Endodermal cell (in vitro differentiated cells): ENCODE measurements at places on chromosomes 5 and 9.
A peak's percentile ranks its signal among the peaks of the same experiment; 100 is the strongest.

DNA sequence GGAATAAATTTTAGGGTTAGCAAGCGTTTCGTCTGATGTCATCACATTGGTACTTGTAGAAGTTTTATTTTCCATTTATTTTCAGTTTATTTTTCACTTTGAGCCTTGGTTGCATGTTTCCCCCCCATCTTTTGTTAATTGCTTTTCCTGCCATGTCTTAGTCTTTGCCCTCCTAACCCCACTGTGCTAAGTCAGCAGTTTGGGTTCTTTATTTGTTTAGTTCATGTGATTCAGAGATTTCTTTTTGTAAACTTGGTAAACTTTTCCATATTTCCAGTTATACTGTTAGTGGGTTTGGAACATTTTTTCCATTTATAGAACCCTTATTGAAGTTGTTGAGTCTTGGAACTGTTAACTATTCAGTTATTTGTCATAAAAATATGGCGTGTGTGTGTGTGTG is 252.9 kb upstream of the ANKH start:
- DNase-seq = no peak

- DNase-seq = no peak
These were observed 119.0 kb downstream of the MAT2B start for GRCh38 chr5:163624431-163624830.

DNA sequence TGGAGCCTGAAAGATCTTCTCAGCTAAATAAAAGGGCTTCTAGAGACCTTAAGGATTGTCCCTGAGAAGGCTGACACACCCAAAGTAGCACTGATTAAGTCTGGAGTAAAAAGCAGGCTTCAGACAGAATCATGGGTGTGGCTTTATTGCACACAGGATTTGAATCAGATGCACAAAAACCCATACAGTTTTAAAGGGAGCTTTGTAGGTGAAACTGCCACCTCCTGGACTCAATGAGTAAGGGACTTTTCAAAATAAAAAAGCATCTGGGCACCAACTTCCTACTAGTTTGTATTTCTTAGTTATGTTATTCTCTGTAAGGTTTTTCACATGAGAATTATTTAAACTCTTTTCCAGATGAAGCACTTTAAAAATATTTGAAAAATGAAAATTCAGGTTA is 129.4 kb downstream of the EDIL3 start:
- no peak for DNase-seq

DNA sequence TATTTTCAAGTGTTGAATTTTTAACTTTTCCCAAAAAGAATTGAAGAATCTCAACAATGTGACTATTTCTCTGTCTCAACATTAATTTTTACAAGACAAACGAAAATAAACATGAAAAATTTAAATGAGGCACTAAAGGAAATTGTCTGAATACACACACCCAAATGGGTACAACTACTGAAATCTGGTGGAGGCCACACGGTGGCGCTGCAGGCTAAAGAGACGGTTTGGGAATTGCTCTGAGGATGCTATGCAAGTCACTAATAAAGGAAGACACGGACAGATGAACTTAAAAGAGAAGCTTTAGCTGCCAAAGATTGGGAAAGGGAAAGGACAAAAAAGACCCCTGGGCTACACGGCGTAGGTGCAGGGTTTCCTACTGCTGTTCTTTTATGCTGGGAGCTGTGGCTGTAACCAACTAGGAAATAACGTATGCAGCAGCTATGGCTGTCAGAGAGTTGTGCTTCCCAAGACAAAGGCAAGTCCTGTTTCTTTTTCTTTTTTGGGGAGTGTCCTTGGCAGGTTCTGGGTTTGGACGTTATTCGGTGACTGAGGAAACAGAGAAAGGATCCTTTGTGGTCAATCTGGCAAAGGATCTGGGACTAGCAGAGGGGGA is at the start of gene PCDHB10:
Gene PCDHB10, plus strand, starts transcription at position 244 of the 616 bp plus-strand sequence. Its CDS starts 200 bp downstream, at position 444.
- DNase-seq = peak; percentile 92

GRCh38 chr5:102903074-102903871 is 148.2 kb downstream of the PAM start:
- no peak for DNase-seq

GRCh38 chr5:123037104-123037418 is 536 bp upstream of the PPIC start:
- DNase-seq = no peak

DNA sequence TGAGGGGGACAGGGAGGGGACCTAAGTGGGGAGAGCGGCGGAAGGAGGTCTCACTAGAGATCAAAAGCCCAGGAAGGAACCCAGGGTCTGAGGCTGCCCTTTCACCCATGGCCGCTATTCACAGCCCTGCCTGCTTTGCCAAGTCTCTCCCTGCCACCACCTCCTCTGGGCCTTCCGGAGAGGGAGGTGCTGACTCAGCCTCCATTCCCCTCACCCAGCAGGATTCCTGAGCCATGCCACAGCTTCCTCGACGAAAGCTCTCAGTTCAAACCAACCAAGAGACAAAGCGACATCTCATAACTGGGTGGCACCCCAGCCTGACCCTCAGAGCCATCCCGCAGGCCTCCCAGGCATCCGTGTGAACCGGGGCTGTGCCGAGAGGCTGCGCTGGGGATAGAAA is 36.7 kb downstream of the PAX5 start:
- peak; percentile 65 for DNase-seq

GRCh38 chr9:131234799-131235479 is 41.4 kb downstream of the FAM78A start:
- no peak for DNase-seq

DNA sequence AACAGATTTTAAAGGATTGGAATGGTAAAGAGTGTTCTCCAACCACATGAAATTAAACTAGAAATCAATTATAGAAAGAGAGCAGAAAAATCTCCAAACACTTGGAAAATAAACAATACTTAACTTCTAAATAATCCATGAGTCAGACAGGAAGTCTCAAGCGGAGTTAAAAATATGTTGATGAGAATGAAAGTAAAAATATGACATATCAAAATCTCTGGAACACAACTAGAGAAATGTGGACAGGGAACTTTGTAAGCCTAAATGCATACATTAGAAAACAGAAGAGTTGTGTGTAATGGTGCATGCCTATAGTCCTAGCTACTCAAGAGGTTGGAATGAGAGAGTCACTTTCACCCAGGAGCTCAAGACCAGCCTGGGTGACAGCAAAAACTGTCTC is 47.9 kb upstream of the ZNF618 start:
- DNase-seq = no peak

DNA sequence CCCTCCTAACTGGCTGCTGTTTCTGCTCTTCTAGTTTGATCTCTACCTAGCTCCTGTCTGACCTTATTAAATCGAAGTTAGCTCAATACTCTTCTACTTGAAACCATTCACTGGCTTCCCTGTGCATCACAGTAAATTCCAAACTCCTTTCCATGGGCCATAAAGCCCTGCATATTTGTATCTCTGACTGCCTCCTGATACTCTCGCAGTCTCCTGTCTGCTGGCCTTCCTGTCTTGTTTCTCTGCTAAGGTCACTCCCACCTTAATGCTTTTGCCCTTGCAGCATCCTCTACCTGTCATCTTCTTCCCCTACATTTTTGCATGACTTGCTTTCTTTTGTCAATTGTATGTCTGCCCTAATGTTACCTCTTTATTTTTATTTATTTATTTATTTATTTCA is 44.8 kb downstream of the SNCAIP start:
- DNase-seq = no peak

DNA sequence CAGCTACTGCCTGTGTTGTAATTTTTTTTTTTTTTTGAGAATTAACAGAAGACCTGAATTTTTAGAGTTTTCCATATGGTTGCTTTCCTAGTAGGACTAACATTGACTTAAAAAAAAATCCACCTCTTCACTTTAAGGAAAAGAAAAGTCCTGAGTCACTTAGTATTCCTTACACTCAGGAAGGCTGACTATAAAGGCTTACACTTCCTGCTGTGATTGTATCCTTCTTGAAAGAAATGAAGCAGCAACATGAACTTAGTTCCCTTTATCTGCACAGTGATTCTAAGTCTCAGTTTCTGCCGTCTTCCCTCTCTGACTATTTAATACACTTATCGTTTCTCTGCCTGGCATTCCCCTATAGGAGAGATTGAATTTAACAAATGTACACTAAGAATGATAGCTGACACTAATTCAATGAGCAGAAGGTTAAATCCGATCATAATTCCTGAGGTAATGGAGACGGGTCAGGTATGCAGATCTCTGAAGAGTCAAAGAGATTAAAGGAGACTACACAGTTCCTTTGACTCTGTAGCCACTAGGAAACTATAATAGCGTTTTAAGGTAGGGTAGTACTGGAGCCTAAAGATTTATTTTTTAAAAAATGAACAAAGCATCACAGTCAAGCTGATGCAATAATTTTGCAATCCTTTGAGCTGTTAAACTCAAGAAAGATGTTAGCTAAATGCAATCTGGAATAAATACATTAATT is 185.1 kb upstream of the ELAVL2 start:
- DNase-seq = no peak

- no peak for DNase-seq
These were observed 100.0 kb downstream of the PSD2 start for GRCh38 chr5:139895647-139896046.

DNA sequence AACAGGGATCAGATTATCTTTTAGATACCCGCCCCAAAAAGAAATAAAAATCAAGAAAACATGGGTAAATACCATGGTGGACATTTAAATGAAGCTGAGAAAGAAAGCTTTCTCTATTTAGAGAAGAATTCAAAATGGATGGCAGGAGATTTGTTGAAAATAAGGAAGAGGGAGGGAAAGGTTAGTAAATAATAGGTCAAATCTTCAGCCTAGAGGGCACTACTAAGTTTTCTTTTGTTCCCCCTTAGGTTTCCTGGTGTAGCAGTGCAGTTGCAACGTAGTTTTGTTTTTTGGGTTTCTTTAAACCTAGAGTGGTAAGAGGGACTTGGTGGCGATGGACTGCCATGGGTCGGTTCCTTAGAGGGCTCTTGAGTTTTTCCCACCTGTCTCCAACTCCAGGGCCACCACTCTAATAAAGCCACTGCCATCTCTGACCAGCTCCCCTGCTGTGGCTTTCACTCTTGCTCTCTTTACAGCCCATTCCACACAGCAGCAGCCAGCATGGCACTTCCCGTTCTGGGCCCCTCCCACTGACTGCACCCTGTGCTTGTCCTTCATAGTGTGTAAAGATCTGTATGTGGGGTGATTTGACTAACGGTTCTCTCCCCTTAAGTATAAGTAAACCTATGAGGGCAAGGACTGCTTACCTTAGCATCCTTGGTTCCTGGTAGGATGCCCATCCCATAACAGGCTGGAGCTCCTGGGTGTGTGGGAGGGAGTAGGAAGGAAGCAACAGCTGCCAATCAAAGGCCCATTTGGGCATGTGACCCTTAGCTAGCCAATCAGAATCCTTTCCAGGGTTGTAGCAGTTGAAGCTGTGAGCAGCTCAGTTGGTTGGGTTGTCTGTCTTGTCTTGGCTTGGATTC is 118.3 kb downstream of the SLC1A3 start:
- DNase-seq = peak; percentile 69

DNA sequence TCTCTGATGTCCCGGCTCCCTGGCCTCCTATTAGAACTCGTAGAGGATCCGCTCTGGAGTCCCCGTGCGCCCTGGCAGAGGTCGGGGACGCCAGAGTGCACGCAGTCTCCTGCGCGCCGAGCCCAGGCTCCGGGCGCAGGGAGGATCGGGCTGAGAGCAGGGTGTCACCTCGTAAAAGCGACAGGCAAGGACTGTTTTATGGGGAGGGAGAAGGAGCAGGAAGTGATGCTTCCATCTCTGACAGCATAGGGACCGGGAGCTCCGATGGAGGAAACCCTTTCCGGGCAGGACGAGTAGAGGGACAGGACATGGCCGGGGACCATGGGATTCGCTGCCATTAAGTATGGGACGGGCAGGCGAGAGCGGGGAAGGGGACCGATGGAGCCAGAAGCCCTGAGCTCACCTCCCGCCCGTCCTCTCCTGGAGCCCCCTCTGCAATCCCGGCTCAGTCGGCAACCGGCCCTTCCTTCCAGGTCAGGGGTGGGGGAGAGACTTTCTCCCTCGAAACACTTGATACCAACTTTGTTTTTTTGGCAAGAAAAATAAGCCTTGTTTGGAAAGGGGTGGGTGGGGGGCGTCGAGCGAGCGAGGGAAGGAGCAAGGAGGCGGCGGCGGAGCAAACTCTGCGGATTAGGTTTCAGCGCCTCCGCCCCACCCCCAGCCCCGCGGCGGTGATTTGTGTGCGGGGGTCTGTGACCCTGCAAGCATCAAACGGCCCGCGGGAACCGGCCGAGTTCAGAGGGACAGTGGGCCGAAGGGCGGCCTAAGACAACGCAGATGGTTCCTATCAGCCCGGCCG is 12.6 kb downstream of the LMX1B start:
- DNase-seq = peak; percentile 81

GRCh38 chr5:107248066-107248695 is 422.6 kb downstream of the EFNA5 start:
- DNase-seq = peak; percentile 90

DNA sequence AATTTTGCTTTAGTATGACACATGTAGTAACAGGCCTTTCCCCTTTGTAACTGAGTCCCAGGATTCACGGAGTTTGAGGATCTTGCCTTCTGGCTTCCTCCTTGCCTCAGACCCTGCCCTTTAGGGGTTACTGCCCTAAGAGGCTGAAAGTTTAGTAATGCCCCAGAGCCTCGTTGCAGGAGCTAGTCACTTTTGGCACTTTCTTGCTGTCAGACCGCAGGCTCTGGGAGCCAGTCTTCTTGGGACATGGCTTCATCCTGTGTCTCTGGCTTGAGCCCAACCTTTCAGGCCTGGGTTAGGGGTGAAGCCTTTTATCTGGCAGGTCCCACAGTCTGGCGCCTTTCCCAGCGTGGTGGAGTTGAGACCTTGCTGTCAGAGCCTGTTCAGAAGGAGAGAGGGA is 185.6 kb upstream of the DMRT1 start:
- peak; percentile 56 for DNase-seq

DNA sequence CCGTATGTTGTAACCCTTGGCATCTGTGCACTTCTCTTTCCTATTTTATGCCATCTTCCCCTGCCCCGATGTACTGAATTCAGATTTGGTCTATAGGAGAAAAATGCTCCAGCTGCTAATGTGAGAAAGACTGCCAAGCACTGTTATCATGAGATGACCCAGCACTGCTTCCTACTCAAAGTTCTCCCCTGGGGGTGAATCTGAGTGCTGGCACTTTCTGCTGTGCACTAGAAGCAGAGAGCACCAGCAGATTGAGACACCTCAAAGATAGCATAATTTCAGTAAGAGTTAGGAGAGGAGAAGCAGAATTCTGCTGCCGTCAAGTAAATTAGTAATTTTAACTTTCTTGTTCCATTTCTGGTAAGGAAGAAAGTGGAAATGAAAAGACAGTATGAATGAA is 92.8 kb upstream of the ACOT12 start:
- no peak for DNase-seq
